ENCODE measurements at places on chromosomes 6 and 20.

DNA sequence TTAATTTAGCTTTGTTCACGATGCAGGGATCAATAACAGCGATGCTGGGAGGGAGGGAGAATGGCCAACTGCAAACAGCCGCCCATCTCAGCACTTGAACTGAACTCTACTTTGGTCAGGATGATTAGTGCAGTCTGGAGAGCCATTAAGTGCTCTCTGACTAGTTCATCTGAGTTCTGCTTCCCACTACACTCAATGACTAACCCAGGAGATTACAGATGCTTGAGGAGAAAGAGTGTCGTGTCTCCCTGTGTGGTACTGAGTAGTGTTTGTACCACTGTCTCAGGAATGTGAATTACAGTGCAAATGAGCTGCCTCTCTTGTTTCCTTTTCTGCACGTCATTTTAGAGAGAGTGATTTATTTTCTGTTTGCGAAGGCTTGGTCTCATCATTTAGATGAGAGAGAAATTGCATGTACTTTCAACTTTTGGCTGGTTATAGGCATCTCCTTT lies 23.5 kb downstream of the CARMIL1 start:
- DNase-seq = no peak

DNA sequence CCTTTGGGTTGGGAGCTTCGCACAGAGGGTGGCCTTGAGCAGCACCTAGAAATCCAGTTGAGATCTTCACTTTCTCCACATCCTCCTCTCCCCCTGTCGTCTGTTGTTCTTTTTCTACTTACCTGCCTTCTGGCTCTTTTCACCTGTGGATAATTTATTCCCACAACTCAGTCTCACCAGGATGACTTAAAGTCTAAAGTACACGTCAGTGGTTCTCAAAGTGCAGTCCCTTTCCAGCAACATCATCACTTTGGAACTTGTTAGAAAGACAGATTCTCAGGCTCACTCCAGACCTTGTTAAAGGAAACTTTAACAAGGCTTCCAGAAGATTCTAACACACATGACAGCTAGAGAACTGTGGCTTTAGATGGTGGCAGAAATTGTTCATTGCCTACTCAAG lies 27.7 kb upstream of the BCAS1 start:
- no peak for DNase-seq

- DNase-seq = no peak
Measured at GRCh38 chr6:5280920-5281319, 19.6 kb downstream of the FARS2 start.

- no peak for DNase-seq
Measured at GRCh38 chr6:129865013-129865412, 3.9 kb upstream of the TMEM244 start.

DNA sequence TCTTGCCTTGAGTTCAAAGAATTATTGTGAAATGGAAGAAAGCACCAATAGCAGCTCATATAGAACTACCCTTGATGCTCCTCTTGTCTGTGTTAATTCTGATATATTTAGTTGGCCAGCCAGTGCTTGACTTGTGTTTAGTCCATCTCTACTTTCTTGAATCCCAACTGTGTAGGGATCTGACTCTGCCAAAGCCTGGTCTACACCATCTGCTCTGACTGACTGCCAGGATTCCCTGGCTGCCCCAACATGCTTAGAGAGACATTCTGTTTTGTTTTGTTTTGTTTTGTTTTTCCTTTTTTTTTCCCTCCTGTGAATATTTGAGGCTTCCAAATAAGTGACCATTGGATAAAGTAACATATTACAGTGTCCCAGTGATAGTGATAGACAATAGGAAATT lies 953.7 kb upstream of the MANEA start:
- DNase-seq = no peak

DNA sequence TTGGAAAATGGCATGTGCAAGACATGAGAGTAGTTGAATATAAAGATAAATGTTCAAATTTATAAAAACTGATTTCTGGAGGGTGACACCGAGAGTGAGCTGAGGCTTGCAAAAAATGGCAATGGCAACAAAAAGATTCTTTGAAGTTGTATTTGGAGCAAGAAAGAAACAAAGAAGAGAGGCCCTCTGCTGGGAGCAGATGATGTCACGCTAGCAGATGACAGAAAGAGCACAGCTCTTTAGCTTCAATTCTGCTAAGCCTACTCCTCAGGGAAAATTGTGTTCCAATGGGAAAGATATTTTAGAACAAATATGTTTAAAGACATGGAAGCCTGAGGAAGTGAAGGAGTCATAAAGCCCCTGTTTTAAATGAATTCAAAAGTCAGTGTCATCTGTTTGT lies 125.3 kb upstream of the NOX3 start:
- DNase-seq = no peak

GRCh38 chr6:114304304-114304887 lies 38.4 kb downstream of the HS3ST5 start:
- no peak for DNase-seq

GRCh38 chr6:63963769-63964315 lies 328.2 kb downstream of the PHF3 start:
- no peak for DNase-seq

DNA sequence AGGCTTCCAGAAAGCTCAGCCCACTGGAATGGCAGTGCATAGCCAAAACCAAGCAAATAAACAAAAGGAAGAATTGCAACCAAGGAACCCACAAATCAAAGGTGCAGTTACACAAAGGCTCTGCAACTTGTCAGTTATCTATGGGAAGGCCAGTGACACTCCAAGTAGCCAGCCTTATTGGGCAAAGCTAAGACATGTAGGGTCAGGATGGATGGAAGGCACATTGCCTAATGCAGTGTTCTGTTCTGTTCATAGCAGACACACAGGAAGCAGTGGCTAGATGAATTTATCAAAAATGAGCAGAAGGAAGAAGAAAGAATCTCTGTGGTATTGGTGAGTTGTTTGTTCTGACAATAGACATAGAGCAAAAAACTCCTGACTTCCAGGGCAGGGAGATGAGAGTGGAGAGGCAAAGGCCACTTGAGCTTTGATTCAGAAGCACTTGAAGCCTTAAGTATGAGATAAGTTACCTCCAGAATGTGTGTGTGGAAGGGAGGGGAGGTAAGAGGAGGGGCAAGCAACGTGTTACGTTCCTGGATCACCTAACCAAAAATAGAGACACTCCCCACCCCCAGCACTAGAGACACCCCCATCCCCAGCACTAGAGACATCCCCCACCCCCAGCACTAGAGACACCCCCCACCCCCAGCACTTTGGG lies 57.9 kb upstream of the AKAP12 start:
- no peak for DNase-seq

DNA sequence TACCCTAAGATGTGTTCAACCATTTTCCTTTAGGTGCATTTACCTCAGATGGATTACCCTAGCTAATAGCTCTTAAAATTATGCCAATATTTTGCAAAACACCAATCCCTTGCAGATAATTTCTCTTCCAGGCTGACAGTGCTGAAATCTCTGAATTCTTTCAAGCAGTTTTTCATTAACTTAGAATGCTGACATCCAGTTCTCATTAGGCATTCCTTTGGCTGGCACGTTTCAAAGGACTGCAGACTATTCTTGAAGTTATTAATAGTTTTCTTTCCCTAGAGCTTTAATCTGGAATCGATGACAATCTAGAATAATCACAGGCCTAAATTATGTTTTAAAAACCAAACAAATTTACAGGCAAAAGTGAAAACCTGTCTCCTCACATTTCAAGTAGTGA lies 68.3 kb downstream of the SMLR1 start:
- no peak for DNase-seq

- DNase-seq = no peak
Measured at GRCh38 chr6:107419733-107420132, 39.6 kb downstream of the PDSS2 start.

- DNase-seq = no peak
Measured at GRCh38 chr20:64237316-64237715, 18.2 kb upstream of the PCMTD2 start.

- no peak for DNase-seq
Measured at GRCh38 chr20:47638851-47639250, 137.2 kb downstream of the NCOA3 start.

GRCh38 chr6:140897804-140898573 lies 1234.7 kb upstream of the GJE1 start:
- DNase-seq = no peak

DNA sequence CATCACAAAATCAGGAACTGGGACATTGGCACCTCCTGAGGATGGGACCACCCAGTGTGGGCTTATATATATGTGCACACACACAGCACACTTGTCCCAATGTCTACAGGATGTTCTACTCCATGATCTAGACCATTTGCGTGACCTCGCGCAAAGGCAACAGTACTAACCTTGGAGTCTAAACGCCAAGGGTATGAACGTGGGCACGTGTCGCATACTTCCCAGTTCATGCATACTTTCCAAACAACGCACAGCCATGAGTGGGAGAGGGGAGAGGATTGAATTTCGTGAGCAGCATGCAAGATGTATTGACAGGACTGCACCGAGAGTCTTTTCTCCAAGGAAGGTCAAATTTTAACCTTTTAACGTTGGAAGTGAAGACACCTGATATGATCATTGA lies 214.2 kb upstream of the QKI start:
- DNase-seq = no peak

DNA sequence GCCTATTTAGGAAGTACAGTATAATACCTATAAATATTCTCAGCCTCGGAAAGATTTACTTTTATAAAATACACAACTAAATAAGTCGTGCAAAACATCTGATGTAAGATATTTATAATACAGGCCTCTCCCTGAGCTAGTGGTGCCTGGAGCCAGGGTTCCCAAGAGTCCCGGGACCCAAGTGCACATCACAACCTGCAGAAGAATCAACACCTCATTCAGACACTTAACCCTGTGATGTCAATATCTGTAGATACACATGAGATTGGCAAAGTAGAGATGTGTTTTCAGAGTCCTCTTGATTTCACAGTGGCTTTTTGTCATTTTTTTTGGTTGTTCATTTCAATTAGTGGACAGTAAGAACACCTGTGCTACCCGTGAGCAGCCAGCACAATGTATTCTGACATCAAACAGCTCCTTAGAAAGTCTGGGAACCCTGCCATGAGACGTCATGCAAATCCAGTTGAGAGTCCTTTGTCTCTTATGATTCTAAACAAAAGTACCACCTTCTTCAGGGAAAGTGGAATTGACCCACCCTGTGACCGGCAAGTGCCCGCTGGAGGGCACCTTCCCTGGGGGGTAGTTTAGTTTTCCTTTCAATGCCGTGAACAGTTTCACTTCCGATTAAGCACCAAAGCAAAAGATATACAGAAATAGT lies 101.6 kb downstream of the DACT2 start:
- no peak for DNase-seq

DNA sequence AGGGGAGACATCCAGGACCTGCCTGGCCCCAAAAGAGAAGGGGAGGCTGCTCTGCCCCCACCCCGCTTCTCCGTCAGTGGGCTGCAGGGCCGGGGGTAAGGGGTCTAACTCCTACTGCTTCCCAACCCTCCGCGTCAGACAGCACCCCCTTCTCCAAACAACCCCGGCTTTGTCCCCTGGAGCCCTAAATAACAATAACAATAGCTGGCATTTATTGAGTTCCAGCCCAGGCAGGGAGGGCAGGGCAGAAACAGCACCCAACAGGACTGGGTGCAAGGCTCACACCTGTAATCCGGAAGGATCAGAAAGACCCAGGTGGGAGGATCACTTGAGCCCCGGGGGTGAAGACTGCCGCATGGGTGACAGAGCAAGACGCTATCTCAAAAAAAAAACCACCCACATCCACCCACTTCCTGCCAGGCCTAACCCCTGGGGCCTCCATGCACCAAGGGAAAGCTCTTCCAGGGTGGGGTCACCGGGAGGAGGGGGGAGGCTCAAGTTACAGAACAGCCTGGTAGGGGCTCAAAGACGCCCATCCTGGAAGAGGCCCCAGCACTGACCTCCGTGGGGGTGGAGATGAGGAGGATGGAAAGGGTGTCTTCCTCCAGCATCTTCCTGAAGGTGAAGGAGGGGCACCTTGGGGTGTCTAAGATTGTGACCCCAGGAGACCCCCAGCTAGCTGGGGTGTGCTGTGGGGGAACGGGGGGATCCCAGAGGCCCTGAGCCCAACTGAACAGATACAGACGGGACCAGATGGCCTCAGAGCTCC lies 1.3 kb upstream of the FNDC11 start:
- DNase-seq = peak; percentile 25

GRCh38 chr20:22374066-22374465 lies 210.3 kb downstream of the FOXA2 start:
- no peak for DNase-seq

DNA sequence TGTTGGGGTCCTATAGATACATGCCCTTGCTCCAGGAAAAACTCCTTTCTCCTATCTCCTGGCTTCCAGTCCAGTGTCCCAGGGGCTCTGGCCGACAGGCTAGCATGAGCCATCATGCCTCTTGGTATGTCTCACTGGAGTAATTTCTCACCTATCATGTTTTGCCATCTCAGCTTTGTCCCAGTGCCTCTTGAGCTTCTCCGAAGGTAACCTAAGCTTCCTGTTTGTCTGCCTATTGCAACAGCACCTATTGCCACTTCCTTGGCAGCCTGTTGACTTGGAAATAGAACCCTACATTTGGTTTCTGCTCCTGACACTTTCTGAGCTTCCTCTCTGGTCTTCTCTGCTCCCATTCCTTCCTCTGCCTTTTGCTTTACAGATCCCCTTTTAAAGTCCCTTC lies 197.7 kb downstream of the KCNQ5 start:
- DNase-seq = no peak

- no peak for DNase-seq
Measured at GRCh38 chr6:22807261-22807660, 237.9 kb downstream of the HDGFL1 start.

GRCh38 chr20:25054096-25054820 lies 3.7 kb downstream of the ACSS1 start:
- DNase-seq = no peak

DNA sequence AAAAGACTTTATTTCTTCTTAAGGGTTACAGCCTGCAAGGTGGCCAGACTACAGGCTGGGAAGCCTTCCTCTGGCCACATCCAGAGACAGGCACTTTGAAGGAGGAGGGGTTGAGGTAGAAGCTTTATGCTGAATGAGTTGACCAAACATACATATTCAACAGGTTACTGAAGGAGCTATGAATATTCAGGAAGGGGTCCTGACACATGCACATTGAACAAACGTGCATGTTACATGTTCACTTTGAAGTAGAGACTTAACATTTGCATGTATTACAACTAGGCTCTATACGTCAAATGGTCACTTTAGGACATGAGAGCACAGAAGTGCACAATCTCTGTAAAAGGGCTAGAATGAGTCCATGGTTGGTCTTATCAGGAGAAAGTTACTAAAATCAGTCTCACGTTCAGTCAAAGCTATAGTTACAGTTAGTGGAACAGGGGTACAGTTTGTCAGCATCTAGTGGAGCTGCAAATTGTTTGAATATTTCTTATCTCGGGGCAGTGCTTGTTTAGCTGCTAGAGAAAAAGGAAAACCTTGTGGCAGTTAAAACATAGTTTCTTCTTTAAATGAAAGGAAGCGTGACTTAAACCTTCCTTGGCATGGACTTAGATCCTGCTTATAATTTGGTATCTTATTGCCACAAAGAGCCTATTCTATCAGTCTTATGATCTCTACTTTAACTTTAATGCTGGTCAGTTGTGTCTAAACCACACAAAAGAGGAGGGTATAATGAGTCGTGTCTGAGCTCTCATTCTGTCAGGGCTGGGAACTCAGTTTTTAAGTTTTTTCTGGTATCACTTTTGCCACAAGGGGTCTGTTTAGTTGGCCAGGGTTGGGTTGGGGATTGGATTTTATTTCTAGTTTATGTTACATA lies 4.6 kb upstream of the ZSCAN9 start:
- DNase-seq = no peak

GRCh38 chr6:87308970-87309369 lies 13.4 kb upstream of the SMIM8 start:
- no peak for DNase-seq
